ENCODE measurements at places on chromosomes 16 and 17.

GRCh38 chr16:75296606-75297005 is 45.2 kb upstream of the BCAR1 start:
- no peak for DNase-seq

DNA sequence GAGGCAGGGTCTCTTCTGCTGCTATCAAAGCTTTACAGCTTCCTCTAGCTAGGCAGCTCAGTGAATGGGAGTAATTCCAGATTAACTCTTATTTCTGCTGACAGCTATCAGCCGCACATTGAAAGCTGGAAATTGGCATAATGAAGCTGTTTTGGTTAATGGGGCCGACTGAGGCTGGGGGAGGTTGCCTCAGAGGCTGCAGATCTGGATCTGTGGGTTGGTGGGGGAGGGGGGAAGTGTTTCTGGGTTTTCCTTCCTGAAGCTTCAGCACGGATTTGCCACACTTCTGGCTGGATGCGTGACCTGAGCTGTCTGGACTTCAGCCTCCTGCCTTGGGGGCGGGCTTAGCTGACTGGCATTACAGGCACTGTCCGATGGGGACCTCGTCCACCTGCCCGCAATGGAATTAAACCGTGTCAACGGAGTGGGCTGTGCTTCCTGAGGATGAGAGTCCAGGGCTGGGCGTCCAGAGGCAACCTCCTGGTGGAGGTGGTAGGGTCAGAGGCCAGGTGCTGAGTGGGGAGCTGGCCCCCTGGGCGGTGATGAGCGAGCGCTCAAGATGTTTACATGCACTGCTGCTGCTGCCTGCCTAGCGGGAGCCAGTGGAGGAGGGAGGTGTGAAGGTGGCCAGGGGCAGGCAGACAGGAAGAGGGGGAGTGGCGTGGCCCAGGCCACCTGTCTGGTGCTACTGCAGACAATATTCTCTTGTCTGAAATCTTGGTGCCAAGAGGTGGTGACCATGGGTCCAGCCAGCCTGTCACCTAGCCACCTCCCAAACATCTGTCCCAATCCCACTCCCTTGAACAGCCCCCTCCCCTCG is 6.7 kb upstream of the ABCC3 start:
- no peak for DNase-seq

GRCh38 chr17:51036084-51036483 is 84.6 kb downstream of the SPAG9 start:
- no peak for DNase-seq

- no peak for DNase-seq
Measured at GRCh38 chr16:28867241-28867640, 3.6 kb downstream of the SH2B1 start.

DNA sequence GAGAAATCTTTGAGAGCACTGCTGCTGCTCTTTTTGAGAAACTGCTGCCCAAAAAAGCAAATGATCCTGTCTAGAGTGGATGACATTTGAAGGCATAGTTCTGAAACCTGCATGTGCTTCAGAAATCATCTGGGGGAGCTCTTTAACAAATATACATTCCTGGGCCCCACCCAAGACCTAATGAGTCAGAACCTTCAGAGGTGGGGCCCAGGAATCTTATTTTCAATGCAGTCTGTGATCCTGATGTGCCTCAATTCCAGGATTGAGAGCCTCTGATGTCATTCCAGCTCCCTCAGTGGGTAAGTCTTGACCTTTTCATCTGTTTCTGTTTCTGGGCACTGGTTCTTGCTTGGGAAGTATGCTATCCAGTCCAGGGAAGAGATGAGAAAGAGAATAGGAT is 42.3 kb downstream of the HNF1B start:
- no peak for DNase-seq

DNA sequence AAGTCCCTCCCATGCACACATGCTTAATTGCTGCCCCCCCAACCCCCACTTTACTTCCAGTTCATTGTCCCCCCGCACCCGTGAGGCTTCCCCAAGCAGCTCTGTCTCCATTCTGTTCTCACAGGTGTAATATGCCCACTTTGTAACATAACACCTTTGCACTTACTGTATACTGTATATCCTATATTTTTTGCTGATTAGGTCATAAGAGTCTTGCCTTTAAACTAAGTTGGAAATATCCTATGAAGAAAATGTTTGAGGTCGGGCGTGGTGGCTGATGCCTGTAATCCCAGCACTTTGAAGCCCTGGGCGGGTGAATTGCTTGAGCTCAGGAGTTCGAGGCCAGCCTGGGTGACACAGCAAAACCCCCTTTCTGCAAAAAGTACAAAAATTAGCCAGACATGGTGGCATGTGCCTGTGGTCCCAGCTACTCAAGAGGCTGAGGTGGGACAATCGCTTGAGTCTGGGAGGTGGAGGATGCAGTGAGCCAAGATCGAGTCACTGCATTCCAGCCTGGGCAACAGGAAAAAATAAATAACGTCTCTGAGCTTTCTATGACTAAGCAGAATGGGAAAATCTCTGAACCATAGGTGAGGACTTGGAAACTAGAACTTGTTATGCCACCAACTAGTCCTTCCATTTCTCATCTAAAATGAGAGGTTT is 76.1 kb downstream of the TNRC6C start:
- DNase-seq, result no peak

DNA sequence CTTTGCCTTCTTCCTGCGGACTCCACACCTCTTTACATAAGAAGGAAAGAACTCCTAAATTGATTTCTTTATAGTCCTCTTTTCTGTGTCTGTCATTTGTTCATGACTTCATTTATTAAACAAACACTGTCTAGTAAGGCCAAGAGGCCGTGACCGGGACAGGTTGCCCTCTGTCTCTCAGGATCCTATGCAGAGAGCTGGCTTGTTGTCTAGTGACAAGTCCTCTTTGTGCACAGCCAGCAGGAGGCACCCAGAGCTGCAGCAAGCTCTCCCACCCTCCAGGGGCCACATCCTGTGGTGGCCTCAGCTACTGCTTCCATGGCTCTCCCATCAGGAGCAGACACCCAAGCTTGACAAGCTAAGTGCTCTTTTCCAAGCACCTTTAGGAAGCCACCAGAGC is 50.6 kb downstream of the PLD6 start:
- no peak for DNase-seq

- DNase-seq, result no peak
Measured at GRCh38 chr16:14509675-14510132, 120.4 kb downstream of the PARN start.

GRCh38 chr16:82954224-82954929 is 327.6 kb downstream of the CDH13 start:
- DNase-seq, result no peak

DNA sequence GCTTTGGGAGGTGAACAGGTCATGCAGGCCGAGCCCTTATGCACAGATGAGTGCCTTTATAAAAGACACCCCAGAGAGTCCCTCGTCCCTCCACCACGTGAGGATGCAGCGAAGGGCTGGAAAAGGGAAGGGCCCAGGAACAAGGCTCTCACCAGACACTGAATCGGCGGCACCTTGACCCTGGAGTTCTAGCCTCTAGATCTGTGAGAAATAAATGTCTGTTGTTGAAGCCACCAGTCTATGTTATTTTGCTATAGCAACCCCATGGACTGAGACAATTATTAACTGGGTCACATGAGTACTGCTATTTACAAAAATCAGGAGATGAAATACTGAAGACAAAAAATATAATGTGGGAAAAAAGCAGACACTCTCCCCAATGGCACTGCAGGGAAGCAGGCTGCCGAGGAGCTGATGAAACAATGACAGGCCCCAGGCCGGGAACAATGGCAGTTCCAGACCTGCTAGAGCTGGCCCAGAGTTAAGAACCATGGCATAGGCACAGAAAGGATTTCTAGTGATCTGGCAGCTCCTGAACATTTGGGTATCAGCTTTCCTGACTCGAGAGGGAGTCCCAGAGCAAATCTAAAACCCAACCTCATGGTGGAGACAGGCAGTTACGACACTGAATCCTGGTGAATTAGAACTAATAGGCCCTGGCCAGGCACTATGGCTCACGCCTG is 17.8 kb upstream of the GGA2 start:
- DNase-seq, result no peak

DNA sequence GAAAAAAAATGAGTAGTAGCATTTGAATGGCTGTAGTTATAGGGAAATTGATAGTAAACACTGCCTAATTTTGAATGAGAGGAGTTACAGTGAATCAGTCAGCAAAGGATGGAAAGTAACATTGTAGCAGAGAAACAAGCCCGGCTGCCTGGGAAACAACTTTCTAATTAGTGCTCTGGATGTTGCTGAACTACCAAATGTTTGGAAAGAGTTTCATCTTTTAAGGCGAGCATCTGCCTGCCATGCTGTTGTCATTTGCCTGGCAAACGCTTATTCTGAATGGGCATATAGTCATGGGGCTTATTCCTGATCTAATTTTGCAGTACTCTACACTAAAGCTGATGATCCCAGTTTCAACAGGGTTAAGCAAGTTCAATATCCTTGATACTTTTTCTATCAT is 138.6 kb downstream of the CDH11 start:
- no peak for DNase-seq

DNA sequence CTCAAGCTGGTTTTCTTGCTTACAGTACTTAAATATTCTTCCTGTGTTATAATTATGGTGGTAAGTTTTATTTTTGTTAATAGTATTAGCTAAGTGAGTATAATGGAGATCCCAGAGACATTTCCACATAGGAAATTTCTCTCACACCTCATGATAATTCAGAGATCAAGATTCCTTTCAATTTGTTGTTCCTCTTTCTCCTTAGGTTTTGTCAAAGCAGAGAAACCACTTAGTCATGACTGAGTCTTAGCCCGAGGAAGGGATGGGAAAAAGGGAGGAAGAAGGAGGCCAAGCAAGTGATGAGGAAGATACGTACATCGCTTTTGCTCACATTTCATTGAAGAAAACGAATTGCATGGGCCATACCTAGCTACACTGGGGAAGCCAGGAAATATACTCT is 18.4 kb downstream of the ESRP2 start:
- no peak for DNase-seq

- DNase-seq, result no peak
Measured at GRCh38 chr16:50578137-50578536, 29.9 kb downstream of the NKD1 start.

- no peak for DNase-seq
Measured at GRCh38 chr17:17295141-17295540, 8.0 kb upstream of the NT5M start.

GRCh38 chr16:16099320-16099719 is 124.0 kb downstream of the ABCC6 start:
- no peak for DNase-seq

DNA sequence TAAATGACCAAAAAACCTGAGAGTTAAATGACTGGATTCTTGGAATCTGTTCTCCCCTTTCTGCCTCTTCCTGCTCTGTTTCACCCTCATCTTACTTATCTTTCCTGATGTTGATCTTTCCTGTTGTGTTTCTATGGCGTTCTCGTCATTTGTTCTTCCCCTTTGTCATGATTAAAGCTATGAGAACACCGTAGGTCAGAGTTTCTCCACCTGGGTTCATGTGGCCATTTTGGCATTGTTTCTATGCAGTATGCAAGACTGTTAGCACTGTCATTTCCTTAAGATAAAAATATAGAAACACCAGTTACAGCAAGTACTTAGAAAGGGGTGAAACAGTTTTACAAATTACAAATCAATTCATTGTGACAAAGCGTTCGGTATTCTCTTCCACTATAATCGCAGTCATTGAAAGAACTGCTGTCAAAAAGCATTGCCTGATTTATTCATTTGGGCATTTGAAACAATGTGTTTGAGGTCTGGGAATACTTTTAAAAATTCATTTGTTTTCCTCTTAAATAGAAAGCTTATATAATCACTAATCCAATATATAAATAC is 166.0 kb downstream of the PHKB start:
- DNase-seq, result no peak
